ENCODE measurements at places on chromosomes 7 and 10.

DNA sequence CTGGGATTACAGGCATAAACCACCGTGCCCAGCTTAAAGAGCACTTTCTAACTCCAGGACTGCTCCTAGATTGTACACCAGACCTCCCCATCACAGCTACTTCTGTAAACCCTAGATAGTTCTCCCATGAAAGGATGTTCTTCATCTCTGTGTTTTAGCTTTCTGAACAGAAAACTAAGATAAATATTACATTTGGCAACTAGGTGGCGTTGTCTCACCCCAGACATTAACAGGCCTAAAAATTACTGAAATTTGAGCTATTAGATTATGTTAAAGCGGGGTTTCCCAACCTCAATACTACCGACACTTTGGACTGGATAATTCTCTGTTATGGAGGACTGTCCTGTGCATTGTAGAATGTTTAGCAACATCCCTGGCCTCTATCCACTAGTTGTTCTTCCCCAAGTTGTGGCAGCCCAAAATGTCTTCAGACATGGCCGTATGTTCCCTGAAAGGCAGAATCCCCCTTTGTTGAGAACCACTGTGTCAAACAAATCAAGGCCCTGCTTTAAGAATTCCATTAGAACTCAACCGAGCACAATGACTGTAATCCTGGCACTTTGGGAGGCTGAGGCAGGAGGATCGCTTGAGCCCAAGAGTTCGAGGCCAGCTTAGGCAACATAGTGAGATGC lies 19.1 kb downstream of the ATOH7 start:
- DNase-seq = no peak

DNA sequence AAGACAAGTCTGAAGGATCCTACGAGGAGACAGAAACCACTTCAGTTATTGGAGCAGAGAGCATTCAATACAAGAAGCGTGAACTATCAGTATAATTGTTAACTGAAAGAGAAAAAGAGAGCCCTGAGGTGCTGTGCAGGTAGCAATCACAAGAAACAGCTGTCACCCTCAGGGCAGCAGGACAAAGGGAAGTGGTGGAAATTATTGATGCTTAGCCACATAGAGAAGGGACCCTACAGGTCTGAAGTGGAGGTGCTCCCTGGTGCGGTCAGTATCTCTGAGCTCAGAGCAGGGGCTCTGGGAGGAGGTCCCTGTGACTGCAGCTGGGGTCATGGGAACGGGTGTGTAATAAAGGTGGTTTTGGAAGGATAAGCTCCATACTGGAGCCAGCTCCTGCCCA lies 97.8 kb upstream of the KLF6 start:
- DNase-seq = no peak

GRCh38 chr7:1969459-1970284 lies 263.1 kb downstream of the MAD1L1 start:
- no peak for DNase-seq

GRCh38 chr7:157017149-157017548 lies 6.7 kb upstream of the MNX1 start:
- DNase-seq = no peak

- DNase-seq = no peak
These were observed 166.1 kb downstream of the PRKAG2 start for GRCh38 chr7:151710646-151711434.

- DNase-seq = no peak
These were observed 71.9 kb downstream of the ELFN1 start for GRCh38 chr7:1741751-1742554.

- DNase-seq = no peak
These were observed 12.7 kb downstream of the PLEKHA8 start for GRCh38 chr7:30040938-30041337.

- no peak for DNase-seq
These were observed 21.0 kb downstream of the PIP4K2A start for GRCh38 chr10:22693371-22693784.

DNA sequence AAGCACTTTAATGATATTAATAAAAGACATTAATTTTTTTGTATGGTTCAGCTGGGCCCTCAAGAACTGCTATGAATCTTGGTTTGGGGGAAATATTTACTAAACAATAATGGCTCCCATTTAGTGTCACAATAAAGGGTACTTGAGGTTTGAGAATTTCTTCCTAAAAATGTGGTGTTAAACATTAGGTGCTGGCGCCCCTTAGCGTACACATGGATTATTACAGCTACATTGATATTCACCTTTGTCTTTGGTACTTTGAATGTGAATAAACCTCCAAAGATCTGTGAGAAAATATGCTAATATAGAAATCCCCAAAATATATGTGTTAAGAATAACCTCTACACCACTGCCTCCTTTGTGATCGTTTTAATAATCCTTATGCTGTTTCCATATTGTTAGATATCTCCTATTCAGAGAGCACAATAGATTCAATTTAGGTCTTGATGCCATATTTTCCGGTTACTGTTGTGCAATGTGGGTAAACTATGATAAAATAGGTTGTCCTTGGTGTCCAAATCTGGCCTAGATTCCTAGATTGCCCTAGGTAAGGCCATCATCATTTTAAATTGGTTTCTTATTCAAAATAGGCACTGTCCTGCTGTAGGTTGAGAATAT lies 161.8 kb upstream of the CACNA2D1 start:
- DNase-seq = peak; percentile 3
